Stimulated activated CD8-positive, alpha-beta memory T cell treated with anti-CD3 and anti-CD28 coated beads, Interleukin-15, amount 100 ng/mL, for 48 hours (primary cell): ENCODE measurements at places on chromosomes 4 and X.
A peak's percentile ranks its signal among the peaks of the same experiment; 100 is the strongest.

GRCh38 chr4:6097581-6097980, 79.3 kb upstream of the C4orf50 start:
- no peak for DNase-seq

- no peak for DNase-seq
These were observed 30.6 kb downstream of the HOPX start for GRCh38 chr4:56650262-56651055.

GRCh38 chrX:154799556-154800348, 5.5 kb downstream of the MPP1 start:
- DNase-seq: no peak

DNA sequence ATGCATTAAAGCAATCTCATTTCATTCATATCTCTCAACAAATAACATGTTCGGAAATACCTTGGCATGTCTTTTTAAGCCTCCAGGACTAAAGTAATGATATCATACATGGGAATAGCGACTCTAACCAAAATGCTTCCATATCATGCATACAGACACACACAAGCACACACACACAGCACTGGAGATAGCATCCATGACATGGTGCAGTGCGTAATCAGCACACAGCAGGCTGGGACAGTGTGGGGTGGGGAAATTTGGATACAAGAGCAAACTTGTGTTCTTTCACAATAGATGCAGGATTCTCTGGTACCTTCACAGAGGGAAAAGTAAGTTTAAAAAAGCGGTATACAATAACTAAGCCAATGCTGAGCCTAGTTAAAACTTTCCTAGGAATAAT, 132.3 kb upstream of the HPGD start:
- no peak for DNase-seq

- no peak for DNase-seq
These were observed 6.1 kb downstream of the APLN start for GRCh38 chrX:129648514-129649267.

DNA sequence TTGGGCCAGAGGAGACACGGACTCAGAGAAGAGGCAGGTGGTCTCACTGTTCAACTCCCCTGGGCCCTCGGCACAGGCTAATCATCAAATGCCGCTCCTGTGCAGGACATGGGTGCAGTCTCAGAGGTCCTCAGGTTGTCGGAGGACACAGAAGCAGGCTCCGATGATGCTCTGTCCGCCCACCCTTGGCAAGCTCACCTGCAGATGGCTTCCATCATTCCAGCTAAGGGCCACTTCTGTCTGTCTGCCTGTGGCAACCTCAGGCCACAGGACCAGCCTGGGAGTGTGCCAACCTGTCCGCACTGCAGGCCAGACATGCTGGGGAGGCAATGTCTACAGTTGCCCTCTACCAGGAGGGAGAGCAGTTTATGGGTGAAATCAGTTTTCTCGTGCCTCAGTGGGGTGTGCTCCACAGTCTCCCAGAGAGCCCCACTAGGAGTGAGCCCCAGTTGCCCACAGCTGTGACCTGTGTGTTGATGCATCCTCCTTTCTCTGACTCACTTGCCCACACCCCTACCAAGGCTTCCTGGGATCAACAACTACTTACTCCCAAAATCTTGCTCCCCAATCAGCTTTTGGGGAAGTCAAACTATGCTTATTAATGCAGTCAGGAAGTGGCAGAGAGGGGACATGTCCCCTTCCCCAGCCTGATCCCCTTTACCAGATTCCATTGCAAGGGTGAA, 55.9 kb downstream of the HTRA3 start:
- DNase-seq: no peak

DNA sequence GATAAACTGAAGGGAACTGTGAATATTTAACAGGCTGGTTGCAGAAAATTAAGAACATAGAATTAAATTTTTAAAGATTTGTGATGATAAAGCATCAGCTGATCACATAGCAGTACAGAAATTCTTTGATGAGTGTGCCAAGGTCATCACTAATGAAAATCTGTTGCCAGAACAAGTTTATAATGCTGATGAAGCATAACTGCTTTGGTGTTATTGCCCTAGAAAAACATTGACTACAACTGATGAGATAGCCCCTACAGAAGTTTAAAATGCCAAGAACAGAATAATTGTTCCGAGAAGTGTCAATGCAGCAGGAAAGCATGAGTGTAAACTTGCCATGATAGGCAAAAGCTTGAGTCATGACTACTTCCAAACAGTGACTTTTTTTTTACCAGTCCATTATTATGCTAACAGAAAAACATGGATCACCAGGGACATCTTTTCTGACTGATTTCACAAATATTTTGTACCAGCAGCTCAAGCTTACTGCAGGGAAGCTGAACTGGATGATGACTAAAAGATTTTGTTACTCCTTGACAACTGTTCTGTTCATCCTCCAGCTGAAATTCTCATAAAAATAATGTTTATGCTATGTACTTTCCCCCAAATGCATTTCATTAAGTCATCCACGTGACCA, 1136.6 kb downstream of the FAT4 start:
- DNase-seq: no peak

GRCh38 chr4:74161666-74162450, 3.9 kb downstream of the MTHFD2L start:
- no peak for DNase-seq

DNA sequence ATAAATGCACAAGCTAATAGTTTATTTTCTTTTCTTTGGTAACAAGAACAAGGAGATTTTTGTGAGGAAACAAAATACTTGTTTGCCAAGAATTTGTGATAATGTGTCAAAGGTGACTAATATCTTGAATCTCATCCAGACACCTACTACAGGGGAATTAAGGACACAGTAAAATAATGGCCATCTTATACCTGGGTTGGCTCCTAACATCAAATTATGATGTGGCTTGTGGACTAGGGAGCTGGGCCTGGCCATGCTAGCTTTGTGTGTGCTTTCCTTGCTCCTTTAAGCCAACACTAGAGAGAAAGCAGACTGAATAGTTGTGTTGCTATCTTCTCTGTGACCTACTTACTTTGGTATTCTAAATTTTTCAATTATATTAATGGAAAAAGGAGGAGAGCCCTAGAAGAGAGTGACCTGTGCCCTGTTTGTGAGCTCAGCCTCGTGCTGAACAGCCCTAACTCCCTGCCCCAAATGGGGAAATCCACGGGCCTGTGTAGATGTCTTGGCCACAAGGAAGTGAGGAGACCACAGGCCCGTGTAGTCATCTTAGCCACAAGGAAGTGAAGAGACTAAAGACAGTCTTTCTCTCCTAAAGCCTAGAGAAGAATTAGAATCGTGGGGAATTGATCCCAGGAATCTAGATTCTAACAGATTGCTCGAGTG, 23.3 kb downstream of the ARHGAP24 start:
- DNase-seq: no peak

DNA sequence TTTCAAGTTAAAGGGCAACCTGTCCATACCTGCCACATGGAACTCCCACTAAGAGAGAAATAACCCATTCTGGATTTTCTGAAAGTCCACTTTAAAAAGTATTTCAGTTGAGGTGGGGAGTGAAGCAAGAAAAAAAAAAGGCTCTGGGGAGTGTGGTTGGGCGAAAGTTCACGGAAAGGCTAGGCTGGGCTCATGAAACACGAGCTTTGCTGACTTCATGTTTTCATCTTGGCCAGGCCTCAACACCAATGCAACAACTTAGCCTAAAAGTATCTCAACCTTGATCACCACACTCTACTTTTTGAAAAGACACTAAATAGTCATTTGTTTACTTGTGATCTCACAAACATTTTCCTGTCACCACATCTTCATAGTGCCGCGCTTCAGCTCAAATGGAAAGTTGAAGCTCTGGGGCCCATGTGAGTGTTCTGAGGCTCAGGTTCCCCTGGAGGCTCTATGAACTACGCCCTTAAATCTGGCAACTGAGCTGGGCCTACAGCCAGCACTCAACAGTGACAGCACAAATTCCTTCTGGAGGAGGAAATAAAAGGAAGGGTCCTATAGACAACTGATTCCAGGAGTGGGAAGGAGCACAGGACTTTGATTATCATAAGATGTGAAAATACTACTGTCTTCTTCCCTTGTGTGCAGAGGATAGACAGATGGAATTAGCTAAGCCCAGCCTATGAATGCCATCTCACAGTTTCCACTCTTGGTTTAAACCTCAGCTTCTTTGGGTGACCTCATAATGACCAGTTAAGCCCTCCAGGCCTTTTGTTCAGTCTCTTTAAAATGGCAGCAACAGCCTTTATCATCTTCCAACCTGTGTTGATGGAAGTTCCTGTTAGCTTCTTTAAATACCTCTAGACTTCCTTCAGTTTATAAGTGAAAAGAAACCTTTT, 5.1 kb downstream of the CD40LG start:
- DNase-seq: no peak

GRCh38 chr4:30396772-30397475, 323.2 kb upstream of the PCDH7 start:
- no peak for DNase-seq

GRCh38 chr4:119733431-119733830, 104.8 kb upstream of the PDE5A start:
- DNase-seq: no peak

GRCh38 chr4:1767061-1767769, 25.9 kb upstream of the FGFR3 start:
- DNase-seq: no peak

GRCh38 chr4:8870647-8871416, 807 bp downstream of the HMX1 start:
- no peak for DNase-seq

DNA sequence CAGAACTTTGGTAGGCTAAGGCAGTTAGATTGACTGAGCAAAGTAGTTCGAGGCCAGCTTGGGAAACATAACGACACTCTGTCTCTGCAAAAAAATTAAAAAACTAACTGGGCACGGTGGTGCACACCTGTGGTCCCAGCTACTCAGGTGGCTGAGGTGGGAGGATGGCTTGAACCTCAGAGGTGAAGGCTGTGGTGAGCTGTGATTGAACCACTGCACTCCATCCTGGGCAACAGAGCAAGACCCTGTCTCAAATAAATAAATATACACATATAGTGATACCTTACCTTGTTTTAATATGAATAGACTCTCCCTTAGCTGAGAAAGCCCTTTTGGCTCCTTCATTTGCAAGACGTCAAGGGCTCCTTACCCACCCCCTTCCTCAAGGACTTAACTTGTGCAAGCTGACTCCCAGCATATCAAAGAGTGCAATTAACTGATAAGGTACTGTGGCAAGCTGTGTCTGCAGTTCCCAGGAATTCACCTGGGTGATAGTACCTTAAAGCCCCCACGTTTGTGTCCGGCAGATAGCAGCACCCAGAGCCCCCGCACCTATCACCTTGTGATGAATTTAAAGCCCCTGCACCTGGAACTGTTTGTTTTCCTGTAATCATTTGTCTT, 655.6 kb upstream of the GALNTL6 start:
- no peak for DNase-seq

DNA sequence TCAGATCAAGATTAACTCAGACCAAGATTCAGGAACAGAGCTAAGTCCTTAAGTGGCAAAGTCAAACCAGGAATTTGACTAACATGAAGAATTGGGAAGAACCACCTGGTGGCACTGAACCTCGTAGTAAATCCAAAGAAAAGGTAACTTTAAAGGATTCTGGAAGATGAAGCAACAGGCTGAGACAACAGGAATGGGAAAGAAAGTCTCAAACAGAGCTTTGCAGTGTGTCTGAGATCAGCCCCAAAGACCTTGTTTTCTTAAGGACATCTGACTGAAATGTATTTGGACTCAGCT, 126.1 kb downstream of the ASB9 start:
- no peak for DNase-seq

DNA sequence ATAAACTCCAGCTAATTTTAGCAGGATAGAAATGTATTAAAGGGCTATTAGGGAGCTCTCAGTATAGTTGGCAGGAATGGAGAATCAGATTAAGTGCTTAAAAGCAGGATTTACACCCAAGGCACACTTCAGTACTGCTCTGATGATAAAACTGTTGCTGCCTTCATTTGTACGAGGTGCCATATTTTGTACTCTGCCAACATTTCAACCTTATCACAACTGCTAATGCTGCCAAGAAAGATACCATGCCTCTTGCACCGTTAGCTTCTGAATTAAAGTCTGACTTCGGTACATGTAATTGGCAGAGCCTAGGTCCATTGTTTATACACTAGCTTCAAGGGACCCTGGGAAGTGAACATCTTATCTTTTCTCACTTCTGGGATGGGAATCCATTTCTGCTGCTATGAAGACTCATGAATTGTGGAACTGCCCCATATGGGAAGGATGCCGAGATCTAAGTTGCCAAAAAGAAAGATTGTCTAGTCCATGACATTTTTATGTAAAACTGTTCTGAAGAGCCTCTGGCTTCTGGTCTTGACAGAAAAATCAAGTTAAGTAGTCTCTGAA, 624.0 kb upstream of the IGFBP7 start:
- no peak for DNase-seq

DNA sequence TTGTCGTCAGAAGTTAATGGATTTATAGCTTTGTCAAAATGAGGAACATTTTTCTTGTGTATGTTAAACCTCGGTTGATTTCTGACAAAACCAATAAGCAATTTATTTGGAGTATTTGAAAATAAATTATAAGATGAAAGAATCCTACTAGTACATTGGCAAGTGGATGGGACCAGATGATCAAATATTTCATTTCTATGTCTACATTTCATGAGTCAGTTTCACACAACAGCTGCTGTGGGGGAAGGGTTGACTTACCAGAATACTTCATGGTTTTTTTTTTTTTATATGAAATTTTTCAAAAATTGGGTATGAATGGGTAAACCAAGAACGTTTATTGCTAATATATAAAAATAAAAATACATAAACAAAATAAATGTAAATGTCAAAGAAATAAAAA, 39.4 kb downstream of the RAPGEF2 start:
- no peak for DNase-seq

GRCh38 chrX:118495958-118496762, 545 bp downstream of the DOCK11 start:
- peak; percentile 68 for DNase-seq

- no peak for DNase-seq
These were observed 58.1 kb downstream of the CASP3 start for GRCh38 chr4:184591070-184591677.

GRCh38 chr4:2643555-2643954, 107.1 kb downstream of the FAM193A start:
- no peak for DNase-seq

DNA sequence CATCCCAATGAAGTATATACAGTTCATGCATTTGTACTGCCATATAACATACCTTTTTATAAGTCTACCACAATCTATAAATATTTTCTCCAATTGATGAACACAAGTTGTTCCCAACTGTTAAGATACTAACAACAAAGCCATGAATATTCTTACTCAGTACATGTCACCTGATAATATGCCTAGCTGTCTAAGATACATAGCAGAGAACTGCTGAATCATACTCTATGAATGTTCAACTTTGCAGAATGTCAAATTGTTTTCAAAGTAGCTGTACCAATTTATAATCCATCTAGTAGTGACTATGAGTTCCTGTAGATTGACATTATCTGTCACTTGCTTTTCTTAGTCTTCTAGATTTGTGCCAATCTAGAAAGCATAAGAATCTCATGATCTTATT, 84.9 kb downstream of the RAB28 start:
- DNase-seq: no peak

DNA sequence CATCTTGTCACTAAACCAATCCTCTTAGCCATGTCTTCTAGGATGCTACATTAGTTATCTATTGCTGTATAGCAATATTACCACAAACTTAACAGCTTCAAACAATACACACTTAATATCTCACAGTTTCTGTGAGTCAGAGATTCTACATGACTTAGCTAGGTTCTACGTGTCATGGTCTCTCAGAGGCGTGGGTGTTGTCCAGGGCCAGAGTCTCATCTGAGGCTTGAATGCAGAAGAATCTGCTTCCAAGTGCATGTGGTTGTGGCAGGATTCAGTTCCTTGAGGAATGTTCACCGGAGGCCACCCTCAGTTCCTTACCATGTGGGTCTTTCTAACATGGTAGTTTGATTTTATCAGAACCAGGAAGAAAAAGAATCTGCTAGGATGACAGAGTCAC, 26.4 kb downstream of the PPP1R2C start:
- no peak for DNase-seq
